ENCODE measurements at places on chromosomes 3 and 15.

GRCh38 chr15:80182611-80183261 lies 29.9 kb downstream of the FAH start:
- peak; percentile 51 for DNase-seq

- no peak for DNase-seq
These were observed 49.2 kb downstream of the CAPN7 start for GRCh38 chr3:15255215-15255614.

GRCh38 chr3:190601622-190602021 lies 87.7 kb downstream of the IL1RAP start:
- DNase-seq, result no peak

DNA sequence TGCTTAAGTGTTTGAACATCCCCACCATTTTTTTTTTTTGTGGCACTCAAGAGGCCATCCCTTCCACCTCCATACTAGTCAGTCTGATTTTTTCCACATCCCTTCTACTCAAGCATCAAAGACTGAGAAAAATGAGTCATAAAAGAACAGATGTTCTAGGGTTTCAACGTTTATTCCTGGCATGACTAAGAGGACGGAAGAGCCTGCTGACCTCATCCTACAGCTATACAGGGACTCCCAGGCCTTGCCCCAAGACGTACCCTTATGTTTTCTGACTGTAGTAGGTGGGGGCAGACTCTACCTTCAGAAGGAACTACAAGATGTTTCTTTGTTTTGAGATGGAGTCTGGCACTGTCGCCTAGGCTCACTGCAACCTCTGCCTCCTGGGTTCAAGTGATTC lies 3.3 kb upstream of the ITPKA start:
- DNase-seq, result peak; percentile 93

DNA sequence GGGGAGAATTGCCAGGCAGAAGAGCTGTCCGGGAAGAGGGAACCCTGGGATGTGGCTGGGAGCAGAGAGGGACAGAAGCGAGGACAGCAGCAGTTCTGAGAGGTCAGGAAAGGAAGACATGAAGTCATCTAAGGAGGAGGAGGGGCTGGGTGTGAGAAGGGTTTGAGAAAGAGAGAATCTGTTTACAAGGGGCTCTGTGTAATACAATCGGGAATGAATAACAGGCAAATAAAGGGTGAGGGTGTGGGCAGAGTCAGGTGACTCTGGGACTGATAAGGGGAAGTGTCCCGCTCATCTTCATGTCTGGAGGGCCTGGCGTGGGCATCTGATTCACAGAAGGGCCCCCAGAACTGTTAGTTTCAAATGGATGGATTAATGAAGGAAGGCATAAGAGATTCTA lies 191.3 kb downstream of the XXYLT1 start:
- DNase-seq, result no peak

GRCh38 chr3:66642019-66642418 lies 141.2 kb upstream of the LRIG1 start:
- no peak for DNase-seq

GRCh38 chr3:109963831-109964230 lies 626.5 kb upstream of the DPPA4 start:
- DNase-seq, result no peak
